ENCODE measurements at places on chromosomes 16 and 17. TPM values are rescaled to one million over a fixed set of nuclear protein-coding genes. Genes with fewer than 3 reads are reported as not detected.

DNA sequence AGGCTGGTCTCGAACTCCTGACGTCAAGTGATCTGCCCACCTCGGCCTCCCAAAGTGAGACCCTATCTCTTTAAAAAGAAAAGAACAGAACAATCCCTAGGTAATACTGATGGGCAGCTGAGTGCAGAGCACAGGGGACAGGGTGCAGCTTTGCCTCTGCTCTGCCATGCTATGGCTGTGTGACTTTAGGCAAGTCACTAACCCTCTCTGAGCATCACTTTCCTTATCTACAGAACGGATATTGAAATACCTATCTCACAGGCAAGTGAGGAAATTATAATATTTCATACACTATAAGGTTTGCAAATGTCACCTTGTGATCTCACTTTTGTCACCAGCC lies 4.1 kb downstream of the CASKIN2 start:
- ATAC-seq, result no peak

The MYH3 gene
- total RNA-seq, result 0.52 TPM

DNA sequence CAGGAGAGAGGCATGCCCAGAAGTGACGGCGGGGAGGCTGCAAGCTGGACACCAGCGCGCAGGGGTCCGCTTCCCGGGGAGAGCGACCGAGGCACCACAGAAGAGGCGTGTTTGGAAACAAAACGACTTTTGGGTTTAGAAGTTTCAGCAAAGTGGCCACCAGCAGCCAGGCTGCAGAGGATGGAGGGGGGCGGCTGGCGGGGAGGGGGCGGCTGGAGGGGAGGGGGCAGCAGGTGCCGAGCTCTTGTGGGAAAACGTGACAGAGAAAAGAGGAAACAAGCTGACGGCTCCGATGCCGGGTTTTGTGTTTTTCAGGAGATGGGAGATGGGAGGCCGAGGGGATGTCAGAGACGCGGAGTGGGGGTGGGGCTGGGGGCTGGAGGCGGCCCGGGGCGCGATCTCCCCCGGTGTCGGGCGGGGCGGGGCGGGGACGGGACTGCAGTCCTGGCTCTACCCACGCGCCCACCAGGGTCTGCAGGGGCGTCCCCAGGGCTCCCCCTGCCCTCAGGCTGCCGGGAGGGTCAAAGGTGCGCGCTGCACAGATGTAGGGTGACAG lies 32.1 kb upstream of the RPH3AL start:
- ATAC-seq, result no peak

The GNGT2 gene
- 0.28 TPM for total RNA-seq

- no peak for ATAC-seq
Observed at GRCh38 chr17:39551879-39552278, 55.8 kb downstream of the NEUROD2 start.

The DPEP1 gene
- total RNA-seq, result not detected

- no peak for ATAC-seq
Observed at GRCh38 chr16:10824111-10824893, 5.7 kb upstream of the TVP23A start.

GRCh38 chr17:10046786-10047785 lies 142.0 kb upstream of the RCVRN start:
- ATAC-seq, result no peak

All from esophagus mucosa (tissue), 1 donor.